GM10248 (cell line): ENCODE measurements at places on chromosomes 4 and X.

DNA sequence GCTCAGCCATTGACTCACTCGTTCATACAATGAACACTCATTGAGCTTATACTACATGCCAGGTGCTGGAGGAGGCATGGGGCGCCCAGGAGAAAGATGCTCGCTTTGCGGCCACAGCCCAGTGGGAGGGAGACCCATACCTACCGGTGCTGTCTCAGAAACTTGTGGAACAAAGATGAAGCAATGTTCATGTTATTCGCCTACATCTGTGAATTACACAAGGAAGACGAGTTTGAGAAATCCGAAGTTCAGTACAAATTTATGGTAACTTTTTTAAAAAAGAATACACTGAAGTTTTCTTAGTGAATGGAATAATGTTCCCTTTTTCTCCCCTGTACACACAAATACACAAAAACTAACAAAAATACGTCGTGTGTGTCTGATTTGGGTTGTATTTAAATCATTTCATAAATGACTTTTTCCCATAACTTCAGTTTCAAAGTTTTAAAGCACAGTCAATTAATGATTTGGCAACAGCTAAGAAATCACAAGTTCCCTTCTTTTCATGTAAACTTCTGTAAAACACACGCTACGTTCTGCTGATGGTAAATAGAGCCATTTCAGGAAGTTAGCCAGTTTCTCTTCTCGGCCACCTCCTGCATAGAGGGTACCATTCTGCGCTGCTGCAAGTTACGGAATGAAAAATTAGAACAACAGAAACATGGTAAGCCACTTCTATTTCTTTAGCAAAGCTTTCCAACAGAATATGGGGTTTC is at the start of gene TLR8:
TSS of gene TLR8 (plus strand) at position 575 of the 716 bp plus-strand sequence. CDS start at position 662, 87 bp downstream.
- DNase-seq = no peak

- no peak for DNase-seq
Measured at GRCh38 chr4:169340834-169341233, 70.1 kb upstream of the SH3RF1 start.

- no peak for DNase-seq
Measured at GRCh38 chr4:86955888-86956451, 21.2 kb downstream of the AFF1 start.

DNA sequence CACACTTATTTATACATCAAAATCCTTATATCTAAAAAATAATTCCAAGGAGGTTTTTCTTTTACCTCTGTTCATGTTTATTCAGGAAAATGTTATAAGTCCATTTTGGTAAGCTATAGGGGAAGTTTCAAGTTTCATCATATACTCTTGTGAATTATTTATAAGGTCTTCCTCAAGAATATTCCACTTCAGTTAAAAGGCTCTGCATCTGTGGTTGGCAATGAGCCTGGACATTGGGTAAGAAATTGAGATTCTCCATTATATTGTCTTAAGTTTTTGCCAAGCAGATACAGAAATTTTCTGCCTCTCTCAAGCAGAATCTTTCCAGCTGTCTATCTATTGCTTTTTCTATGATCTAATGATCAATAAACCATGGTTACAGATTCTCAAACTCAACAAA is 641.9 kb downstream of the NLGN4X start:
- DNase-seq = no peak
